ENCODE measurements at places on chromosomes 2 and 18. TPM values are rescaled to one million over a fixed set of nuclear protein-coding genes. Genes with fewer than 3 reads are reported as not detected.

- no peaks in the 10 kb centered on the region for H3K36me3 ChIP-seq
- no peak for DNase-seq
- H3K27me3 ChIP-seq = no peaks in the 10 kb centered on the region
- H3K4me1 ChIP-seq = no peaks in the 10 kb centered on the region
Measured at GRCh38 chr18:22322243-22322691, 95.4 kb downstream of the CTAGE1 start.

DNA sequence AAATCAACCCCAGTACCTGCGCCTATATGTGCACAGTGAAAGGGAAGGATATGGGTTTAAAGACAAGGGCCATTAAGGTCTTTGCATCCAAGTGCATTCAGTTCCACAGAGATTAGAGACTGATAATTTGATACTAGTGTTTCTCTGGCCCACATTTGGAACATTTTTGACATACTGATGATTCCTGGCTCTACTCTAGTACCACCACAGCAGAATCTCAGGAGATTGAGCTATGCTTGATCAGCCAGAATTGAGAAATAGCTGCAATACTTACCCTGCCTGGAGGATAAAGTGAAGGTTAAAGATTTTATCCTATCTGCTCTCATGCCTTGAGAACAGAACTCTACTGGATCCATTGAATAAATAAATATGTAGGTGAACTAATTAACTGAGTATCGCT is 1267.8 kb downstream of the SUCLG1 start:
- no peaks in the 10 kb centered on the region for H3K36me3 ChIP-seq
- no peaks in the 10 kb centered on the region for H3K4me1 ChIP-seq
- no peak overlapping the region for H3K27ac ChIP-seq
- no peak for DNase-seq
- no peaks in the 10 kb centered on the region for H3K27me3 ChIP-seq

- H3K4me3 ChIP-seq = no peak overlapping the region
- H3K27ac ChIP-seq = no peak overlapping the region
- no peaks in the 10 kb centered on the region for H3K27me3 ChIP-seq
- peaks cover 4% of the 10 kb centered on the region for H3K4me1 ChIP-seq
- H3K36me3 ChIP-seq = no peaks in the 10 kb centered on the region
- DNase-seq = no peak
Measured at GRCh38 chr18:79508565-79509535, 113.1 kb downstream of the NFATC1 start.

DNA sequence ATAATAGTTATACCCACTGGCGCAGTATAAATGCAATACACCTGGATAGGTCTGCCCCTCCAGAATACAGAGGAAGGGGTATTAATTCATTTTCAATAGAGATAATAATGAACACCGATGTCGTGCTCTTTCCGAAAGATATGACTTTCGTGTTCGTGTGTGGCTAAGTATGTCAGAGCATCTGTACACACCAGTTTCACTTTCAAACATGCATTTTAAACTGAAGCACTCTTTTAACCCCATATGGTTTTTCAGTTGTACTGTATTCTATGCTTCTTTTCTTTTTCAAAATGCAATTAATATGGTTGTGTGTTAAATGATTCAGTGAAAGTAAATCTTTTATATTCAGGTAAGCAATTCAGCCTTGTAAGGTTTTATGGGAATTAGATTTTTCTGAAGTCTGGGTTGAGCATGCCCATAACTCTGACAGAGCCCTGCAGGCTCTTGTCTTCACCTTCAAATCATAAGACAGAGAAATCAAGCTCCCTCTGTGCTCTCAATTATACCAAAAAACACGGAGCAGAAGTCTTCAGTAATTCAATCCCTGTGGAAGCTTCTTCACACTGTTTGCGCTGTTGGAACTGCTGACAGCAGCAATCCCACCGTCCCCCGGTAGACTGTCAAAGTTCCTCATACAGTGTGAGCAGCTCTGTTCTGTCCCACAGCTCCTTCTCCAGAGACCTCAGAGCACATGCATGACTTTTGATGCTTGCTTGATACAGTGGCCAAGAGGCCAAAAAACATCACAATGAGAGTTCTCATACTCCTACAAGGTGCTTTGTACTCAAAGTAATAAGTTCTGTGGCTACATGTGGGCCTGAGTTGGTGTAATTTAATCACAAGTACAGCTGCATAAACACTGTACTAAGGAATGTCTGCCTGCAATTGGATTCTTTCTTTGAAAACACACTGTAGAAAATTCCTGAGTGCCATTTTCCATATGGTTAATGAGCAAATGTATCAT is 186.8 kb downstream of the ZNF521 start:
- H3K27me3 ChIP-seq = peaks cover 60% of the 10 kb centered on the region
- DNase-seq = no peak
- H3K4me1 ChIP-seq = no peaks in the 10 kb centered on the region
- no peaks in the 10 kb centered on the region for H3K36me3 ChIP-seq
- no peak overlapping the region for H3K4me3 ChIP-seq

DNA sequence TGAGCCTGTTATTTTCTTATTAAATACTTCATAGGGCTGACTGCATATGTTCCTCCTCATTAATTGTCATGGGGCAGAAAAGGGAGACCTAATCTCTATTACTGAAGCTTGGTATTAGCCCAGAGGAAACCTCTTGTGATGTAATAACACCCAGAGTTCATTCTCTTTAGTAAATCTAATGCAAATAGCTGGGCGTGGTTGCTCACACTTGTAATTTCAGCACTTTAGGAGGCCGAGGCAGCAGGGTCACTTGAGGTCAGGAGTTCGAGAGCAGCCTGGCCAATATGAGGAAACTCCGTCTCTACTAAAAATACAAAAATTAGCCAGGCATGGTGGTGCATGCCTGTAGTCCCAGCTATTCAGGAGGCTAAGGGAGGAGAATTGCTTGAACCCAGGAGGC is 14.7 kb downstream of the DAW1 start:
- DNase-seq = no peak
- no peak overlapping the region for H3K4me3 ChIP-seq
- H3K27ac ChIP-seq = no peak overlapping the region
- peaks cover 13% of the 10 kb centered on the region for H3K4me1 ChIP-seq
- H3K36me3 ChIP-seq = peaks cover 4% of the 10 kb centered on the region

GRCh38 chr2:63054841-63055225 is 4.2 kb downstream of the OTX1 start:
- no peak overlapping the region for H3K27ac ChIP-seq
- no peaks in the 10 kb centered on the region for H3K4me1 ChIP-seq
- no peaks in the 10 kb centered on the region for H3K36me3 ChIP-seq
- no peaks in the 10 kb centered on the region for H3K27me3 ChIP-seq
- no peak overlapping the region for H3K4me3 ChIP-seq

DNA sequence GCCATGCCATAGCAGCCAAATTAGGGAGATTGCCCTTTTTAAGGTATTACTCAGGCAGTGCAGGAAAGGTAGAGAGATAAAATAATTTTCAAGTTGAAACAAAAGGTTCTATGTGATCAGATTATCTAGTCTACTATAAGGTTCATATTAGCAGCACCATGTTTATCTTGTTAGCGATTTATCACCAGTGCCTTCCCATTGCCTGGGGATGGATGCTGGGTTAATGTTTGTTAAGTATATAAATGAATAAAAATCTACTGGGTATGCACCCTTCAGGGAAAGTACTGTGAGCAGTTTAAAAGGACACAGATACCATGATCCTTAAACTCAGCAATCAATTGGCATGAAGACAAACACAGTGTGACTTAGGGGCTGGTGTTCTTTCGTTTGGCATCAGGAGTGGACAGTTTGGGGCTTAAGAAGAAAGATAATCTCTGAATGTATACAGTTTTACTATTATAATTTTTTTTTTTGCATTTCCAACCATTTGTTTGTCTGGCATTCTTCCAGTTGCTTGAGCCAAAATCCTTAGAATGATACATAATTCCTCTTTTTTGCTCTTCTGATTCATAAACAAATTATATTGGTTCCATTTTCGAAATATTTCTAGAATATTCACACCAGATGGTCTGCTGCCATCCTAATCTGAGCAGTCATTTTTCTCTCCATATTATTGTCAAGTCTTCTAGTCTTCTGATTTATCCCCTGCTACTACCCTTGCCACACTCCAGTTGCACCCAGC is 512.8 kb upstream of the SLC8A1 start:
- no peak overlapping the region for H3K27ac ChIP-seq
- no peaks in the 10 kb centered on the region for H3K27me3 ChIP-seq
- no peaks in the 10 kb centered on the region for H3K4me1 ChIP-seq
- no peaks in the 10 kb centered on the region for H3K36me3 ChIP-seq
- no peak for DNase-seq

ELP2 gene
- 24.6 TPM for total RNA-seq

RAPGEF4 gene
- 0.87 TPM for total RNA-seq

FEV gene
- 0.07 TPM for total RNA-seq

Data from PC-3 (cell line).